ENCODE measurements at places on chromosomes 16 and 17.
A peak's percentile ranks its signal among the peaks of the same experiment; 100 is the strongest.

DNA sequence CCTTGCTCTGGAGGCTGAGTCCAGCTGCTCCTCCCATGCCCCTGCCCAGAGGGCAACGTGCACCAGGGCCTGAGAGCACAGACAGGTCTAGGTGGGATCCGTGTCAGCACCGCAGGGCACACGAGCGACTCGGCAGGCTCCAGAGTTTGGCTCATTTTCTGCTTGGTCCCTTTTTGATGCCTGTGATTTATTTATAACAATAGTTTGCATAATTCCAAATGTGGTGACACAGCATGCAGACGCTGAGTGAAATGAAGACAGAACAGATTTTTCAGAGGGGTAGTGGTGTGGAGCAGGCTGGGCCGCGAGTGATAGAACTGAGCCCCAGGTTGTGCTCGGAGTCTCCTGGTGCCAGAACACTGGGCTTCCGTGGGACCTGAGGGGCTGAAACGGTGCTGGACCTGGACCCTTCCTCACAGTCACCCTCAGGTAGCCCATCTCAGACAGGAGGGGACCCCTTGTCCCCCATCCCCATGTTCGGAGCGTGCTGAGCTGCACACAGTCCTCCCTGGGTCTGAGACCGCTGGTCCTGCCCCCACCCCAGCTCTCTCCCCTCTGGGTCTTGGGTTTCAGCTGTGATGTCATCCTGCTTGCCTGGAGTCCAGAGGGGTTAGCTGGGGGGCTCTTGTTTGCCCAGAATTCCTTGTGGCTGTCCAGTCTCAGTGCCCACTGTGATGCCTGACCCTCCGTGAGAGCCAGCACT is 95.9 kb downstream of the METRNL start:
- DNase-seq, result no peak

DNA sequence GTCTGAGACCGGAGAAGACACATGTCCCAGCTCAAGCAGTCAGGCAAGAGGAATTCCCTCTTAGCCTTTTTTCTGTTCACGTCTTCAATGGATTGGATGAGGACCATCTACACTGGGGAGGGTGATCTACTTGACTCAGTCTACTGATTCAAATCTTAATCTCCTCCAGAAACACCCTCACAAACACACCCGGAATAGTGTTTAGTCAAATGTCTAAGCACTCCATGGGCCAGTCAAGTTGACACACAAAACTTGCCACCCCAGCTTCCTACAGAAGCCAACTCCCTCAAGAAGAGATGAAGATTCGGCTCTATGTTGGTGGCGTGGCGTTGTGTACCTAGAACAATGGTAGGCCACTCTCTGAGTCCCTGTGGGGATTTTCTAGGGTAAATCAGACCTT is 22.5 kb upstream of the NKD1 start:
- no peak for DNase-seq

- DNase-seq, result peak; percentile 74
Measured at GRCh38 chr16:30096105-30096861, at the start of gene YPEL3. Gene YPEL3 (minus strand): TSS chr16:30096213. CDS start chr16:30095482, 731 bp downstream.

DNA sequence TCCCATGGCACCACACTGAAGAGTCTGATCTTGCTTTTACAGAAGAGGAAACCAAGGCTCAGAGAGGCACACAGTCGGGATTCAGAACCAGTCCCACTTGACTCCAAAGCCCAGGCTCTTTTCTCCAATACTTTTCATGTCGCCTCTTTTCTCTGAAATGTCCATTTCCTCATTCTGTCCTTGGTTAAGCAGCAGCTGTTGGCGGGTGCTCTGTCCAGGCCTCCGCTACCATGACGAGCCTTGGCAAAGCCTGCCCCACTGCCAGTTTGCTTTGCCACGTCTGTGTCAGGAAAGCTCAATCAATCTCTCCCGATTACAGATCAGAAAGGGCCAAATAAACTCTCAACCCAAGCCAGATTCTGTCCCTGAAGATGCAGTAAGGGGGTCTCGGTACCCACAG is 9.1 kb upstream of the CEP295NL start:
- no peak for DNase-seq

GRCh38 chr17:66507982-66508760 is 205.8 kb downstream of the PRKCA start:
- no peak for DNase-seq

- DNase-seq, result no peak
Measured at GRCh38 chr16:65123396-65124211, 1.7 kb upstream of the CDH11 start.

GRCh38 chr17:70307430-70308225 is 138.3 kb downstream of the KCNJ2 start:
- DNase-seq, result no peak

DNA sequence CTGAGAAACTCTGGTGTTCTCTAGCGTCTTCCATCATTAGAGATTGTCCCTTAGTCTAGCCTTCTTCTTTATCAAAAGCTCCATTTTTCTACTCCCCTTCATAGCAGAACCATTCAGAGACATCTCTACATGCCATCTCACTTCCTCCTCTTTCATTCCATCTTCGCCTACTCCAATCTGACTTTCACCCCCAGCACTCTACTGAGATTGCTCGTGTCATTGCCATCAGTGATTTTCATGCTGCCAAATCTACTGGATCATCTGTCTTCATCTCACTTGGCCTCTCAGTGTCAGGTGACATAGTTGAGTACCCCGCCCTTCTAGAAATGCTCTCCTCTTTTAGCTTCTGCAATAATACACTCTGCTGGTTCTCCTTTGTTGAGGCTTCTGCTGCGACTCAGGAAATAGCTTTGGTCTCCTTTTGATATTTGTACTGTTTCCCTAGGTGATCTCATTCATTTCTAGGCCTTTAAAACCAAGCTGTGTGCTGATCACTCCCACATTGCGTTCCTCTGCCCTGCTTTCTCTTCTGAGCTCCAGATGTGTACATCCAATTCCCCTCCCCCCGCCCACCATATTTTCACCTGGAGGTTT is 119.1 kb downstream of the FTO start:
- DNase-seq, result no peak

DNA sequence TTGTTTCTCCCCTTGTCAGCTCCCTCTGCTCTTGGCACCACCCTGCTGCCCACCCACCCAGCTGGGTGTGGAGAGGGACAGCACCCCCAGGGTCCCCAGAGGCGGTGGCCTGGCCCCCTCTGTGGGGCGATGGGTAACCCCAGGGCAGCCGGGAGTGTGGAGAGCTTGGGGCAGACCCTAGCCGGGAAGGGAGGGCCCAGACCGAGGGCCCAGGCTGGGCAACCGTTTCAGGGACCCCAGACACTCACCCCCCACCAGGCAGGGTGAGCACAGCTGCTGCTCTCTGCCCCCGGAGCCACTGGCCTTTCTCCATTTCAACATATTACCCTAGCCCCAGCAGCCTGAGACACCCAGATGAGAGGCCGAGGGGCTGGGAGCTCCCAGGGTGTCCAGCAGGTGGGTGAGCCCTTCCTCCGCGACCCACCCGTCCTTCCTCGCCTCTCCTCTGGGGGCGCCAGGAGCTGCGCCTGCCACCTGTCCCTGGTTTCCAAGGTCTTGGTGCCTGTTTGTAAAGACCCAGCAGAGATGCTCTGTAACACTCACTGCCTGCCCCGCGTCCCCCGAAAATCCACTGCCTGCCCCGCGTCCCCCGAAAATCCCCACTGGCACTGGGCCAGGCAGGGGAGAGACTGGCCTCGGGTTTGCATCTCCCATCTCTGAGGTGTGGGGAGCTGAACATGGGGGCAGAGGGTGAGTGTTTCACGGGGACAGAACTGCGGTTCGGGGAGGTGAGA is 45.4 kb downstream of the BAHCC1 start:
- no peak for DNase-seq

DNA sequence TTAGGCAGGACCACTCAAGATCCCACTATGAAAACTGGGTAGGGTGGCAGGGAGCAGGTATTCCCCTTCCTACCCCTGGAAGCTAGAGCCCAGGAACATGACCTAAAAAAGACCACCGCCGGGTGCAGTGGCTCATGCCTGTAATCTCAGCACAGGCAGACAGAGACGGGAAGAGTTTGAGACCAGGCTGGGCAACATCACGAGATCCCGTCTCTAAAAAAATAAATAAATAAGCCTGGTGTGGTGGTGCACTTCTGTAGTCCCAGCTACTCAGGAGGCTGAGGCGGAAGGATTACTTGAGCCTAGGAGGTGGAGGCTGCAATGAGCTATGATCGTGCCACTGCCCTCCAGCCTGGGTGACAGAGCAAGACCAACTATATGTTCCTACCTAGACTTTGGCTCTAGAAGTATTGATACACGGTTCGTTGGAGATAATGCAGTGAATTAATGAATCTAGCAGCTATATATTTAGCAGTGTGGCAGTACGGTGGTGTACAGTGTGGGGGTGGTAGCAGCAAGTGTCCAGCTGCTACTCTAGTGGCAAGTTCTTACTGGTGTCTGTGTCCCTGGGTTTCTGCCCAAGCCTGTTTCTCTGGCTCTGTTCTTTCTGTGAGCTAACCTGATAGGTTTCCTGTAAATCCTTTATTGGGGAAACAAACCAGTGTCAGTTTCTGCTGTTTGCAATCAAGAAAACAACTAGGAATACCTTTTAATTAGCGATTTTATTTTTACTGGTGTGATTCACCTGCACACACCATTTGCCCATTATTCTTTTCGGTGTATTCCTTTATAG is 3.3 kb upstream of the USP31 start:
- no peak for DNase-seq

DNA sequence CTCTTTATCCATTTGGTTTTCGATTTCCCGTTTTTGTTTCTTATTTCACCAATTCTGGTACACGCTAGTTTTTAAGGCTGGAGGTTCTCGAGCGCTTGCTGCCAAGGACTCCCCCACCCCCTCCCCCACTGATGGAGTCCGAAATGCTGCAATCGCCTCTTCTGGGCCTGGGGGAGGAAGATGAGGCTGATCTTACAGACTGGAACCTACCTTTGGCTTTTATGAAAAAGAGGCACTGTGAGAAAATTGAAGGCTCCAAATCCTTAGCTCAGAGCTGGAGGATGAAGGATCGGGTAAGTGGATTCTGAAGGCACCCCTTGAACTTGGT is 825 bp downstream of the RPTOR start:
- DNase-seq, result no peak

- DNase-seq, result no peak
Measured at GRCh38 chr16:81905277-81905676, 106.0 kb downstream of the SDR42E1 start.

GRCh38 chr16:74268372-74268782 is 28.2 kb upstream of the PSMD7 start:
- no peak for DNase-seq

Measured in amniotic stem cell (primary cell).